ENCODE measurements at places on chromosomes 1 and 21.
A peak's percentile ranks its signal among the peaks of the same experiment; 100 is the strongest.

- DNase-seq = no peak
Measured at GRCh38 chr1:87426463-87427249, 98.0 kb downstream of the LMO4 start.

DNA sequence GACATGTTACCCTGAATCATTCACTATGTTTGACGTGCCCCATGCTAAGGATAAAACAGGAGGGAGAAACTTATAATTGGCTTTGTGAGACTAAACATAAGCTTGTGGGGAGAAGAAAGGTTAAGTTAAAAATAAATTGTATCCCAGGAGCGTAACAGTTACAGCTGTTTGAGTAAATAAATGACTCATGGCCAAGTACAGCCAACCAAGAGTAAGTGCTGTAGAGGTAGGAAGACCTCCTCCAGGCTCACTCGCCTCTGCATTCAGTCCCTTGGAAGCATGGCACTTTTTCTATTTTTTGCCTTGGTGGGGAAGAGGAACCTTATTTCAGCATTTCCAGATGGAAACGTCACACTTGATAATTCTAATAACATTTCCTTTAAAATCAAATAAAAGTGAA lies 116.5 kb downstream of the ZP4 start:
- DNase-seq = no peak

DNA sequence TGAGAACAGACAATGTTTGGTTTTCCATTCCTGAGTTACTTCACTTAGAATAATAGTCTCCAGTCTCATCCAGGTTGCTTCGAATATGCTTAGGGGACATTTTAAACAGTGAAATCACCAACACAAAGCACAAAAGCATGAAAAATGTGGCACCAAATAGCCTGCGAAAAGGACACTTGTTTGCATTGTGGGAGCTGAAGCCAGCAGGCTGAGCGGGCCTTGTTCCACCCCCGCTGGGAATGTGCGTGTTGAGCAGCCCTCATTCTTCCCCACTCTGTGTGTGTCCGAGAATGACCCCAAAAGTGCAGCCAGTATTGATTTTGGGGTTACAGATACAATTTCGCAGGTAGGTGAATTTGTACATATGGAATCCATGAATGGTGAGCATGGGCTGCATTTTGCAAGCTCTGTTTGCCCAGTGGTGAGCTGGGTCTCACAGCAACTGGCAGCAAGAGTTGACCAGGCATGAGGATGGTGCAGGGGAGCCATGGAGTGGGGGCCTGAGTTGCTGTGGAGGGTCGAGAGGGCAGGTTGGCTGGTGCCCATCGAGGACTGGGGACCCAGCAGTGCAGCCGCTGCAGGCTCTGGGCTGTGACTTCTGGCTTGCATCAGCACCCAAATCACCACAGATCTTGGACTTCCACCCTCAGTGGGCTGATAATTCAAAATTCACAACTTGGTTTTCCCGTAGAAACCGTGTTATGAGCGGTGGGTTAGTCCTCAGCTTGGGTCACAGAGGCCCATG lies 29.4 kb downstream of the NENF start:
- DNase-seq = no peak

GRCh38 chr1:232306269-232306961 lies 323.5 kb downstream of the SIPA1L2 start:
- DNase-seq = no peak

GRCh38 chr1:70627910-70628309 lies 216.8 kb downstream of the CTH start:
- no peak for DNase-seq

GRCh38 chr1:110083061-110083865 lies 12.8 kb upstream of the ALX3 start:
- DNase-seq = no peak

- no peak for DNase-seq
Measured at GRCh38 chr21:29258626-29259338, 39.9 kb upstream of the BACH1 start.

- peak; percentile 30 for DNase-seq
Measured at GRCh38 chr1:145983960-145984830, 12.2 kb downstream of the TXNIP start.

GRCh38 chr1:160954158-160955104 lies at the start of gene ITLN2:
TSS of gene ITLN2 (minus strand) at chr1:160954809. CDS start at chr1:160954741, 68 bp downstream.
- DNase-seq = peak; percentile 21

DNA sequence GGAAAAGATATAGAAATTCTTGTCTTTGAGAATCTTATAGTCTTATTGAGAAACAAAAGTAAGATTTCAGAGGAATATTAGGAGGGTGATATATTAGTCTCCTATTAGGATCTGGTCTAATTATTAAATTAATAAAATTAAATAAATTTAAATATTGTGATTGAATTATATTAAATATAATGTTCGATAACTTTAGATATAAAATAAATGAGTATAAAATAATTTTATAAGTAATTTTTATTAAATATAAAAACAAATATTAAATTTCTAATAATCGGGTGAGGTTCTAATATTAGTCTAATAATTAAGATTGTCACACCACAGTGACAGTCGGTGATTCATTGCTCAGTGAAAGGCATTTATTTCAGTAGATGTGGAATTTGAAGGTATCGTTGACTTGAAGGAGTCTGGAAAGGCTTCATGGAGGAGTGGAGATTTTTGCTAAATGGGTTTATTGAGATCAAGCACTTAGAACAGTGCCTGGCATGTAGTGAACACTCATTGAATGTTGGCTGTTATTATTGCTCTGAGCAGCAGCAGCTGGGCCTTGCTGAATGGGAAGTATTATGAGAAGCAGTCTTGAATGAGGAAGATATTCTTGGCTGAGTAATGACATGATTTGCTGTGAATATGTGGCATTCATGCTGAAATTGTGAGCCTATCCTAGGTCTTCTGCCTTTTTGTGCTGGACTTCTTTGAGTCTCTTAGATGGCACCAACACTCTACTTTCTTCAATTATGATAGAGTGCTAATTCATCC lies 74.6 kb downstream of the USP25 start:
- no peak for DNase-seq

DNA sequence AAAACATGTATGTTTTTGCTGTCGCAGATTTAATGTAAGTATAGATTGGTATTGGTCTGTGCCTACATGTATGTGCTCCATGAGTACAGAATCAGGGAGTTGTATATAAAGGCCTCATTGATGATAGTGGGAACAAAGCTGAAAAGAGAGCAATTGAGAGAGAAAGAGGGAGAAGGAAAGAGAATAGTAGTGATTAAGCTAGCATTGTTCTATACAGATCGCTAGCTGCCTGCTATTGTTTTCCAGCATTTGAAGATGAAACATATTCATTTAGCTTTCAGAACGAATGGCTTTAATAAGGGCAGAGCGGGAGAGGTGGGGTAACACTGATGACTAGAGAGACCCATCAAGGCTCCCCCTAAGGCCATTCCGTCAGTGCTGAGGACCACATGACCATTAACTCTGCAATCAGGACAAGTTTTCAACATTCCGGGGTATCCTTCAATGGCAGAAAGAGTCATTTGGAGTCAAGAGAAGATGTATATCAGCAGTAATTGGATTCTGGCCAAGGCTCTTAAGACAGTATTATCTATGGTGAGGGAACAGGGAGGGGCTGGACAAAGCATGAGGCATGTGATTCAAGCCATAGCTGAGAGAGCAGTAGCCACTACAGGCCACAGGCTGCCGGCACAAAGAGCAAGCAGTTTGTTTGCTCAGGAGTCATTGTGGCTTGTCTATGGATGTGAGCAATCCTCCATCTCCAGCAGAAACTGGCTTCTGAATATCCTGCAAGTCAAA lies 176.5 kb downstream of the PBX1 start:
- no peak for DNase-seq

DNA sequence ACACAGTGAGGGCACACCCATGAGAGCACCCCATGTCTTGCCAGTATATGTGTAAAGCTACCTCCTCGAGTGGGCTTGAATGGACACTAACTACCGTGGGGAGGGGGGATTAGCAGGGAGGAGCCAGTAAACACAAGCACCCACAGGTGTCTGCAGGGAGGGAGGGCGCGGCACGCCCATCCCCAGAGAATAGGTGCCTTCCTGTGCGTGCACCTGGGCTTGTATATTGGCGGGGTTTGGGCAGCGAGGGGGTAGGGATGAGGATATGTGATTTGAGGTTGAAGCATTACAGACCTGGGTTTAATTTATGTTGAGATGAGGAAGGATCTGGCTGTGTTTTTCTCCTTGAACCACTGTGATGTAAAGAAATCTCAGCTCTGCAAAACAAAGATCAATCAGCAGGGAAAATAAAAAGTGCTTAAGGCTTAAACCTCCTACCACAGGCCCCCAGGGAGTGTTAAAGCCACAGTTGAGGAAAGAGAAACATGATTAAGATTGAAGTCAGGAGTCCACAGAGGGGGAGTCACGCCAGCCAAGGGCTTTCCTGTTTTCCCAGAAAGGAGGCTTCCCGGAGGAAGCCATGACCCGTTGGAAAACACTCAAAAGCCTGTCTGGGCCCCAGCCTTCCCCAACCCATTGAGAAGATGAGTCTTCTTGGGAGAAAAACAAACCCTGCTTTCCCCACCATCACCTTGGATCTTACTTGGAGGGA lies 80.0 kb downstream of the CAMK2N1 start:
- no peak for DNase-seq

DNA sequence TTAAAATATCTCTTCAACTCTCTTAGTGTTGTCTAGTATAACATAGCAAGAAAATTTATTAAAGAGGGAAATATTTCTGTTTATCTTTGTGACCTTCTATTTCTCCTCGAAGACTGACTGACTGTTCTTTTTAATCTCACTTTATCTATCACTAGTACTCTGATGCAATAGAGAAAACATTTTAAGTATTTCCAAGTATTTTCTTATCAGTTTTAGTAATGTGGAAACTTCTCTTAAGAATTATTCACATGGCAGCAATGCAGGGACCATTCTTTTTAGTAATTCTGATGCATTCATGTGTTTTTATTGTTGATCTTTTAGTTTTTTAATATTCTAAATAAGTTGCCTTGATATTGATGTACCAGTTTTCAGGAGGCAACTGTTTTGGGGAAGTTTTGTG lies 115.7 kb downstream of the NEK7 start:
- no peak for DNase-seq

GRCh38 chr1:145988773-145989172 lies 7.6 kb downstream of the TXNIP start:
- no peak for DNase-seq

DNA sequence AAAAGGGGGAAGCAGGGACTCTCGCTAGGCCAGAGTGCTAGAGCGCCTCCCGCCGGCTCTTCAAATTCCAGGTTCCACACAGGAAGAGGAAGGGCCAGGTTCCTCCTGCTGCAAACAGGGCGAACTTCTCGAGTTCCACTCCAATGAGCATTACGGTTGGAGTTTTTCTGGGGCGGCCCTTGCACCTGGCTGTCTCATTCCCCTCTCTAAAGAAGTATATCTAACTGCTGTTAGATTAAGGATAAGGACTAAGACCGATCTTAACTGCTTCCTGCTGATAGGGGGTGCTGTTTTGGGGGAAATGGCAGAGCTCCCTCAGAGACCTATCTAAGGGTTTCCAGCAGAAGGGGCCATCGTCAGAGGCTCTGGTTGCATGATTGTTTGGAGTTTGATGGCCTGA lies 138.0 kb downstream of the RABGAP1L start:
- DNase-seq = no peak

DNA sequence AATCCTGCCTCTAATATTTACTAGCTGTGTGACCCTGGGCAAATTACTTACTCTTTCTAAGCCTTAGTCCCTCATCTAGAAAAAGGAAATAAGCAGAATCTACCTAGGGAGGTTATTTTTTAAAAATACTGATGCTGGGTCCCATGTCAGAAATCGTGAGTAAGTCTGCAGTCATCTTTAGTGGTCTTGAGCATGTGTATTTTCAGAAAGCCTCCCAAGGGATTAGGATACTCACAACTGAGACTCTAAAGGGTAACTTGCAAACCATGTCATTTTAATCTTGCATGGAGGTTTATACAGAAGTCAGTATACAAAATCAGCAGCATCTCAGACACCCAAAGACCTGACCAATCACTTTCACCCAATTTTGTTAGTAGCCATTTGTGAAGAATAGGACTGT lies 43.2 kb downstream of the DSTYK start:
- no peak for DNase-seq

GRCh38 chr1:243957141-243957540 lies 93.9 kb upstream of the ZBTB18 start:
- DNase-seq = no peak

DNA sequence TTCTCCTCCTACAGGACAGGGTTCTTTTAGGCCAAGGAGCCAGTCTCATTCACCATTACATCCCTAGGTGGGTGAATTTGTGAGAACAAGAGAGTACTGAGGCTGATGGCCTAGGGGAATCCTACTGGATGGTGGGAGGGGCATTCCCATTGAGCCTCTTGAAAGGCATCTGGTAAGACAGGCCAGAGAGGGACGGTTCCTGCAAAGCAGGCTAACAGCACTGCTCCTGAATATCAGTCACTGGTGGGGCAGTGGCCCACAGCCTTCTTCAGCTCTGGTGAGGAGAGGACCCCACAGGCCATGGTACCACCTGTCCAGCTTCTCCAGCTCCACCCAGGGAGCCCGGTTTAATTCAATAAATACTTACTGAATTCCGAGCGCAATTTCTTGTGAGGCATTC lies 125.9 kb upstream of the EDN2 start:
- no peak for DNase-seq

DNA sequence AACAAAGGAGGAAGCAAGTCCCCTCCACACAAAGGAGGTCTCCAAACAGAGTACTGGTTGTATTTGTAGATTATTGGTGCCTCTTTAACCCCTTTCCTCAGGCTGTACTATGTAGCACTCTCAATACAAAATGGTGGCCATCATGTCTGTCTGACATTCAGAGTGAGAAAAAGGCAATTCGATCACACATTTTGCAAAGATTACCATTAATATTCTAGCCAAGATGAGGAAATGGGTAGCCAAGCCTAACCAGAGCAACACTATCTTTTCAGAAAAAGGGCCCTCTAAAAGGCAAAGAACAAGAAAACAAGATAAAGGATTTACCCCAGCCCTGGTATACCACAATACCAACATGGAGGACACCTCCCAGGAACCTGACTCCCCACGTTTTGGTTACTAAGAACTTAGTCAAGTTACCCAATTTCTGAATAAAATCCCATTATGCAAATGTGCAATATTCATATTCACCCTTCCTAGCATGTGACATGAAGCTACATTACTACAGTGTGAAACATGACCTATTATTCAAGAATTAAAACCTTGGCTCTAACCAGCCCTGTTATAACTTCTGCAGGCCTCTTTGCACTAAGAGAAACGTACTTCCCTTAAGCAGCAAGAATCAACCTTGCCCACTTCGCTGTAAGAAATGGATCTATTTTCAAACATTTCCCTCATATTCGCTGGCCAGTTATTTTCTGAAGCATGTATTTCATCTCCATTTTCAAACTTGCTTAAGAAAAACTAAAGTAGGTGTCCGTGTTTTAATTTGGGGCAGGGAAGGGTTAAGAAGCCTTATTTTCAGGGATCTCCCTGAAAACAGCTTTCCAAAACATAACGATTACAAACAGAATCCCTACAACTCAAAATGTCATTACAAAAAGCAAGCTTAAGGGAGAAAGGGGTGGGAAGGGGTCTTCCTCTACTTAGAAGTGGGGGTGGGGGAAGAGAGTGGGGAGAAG lies 2.1 kb downstream of the KDM5B start:
- DNase-seq = no peak

GRCh38 chr21:38951095-38951730 lies 145.5 kb downstream of the ETS2 start:
- DNase-seq = no peak

All from central memory CD8-positive, alpha-beta T cell (primary cell).